ENCODE measurements at places on chromosomes 1 and 21. TPM values are rescaled to one million over a fixed set of nuclear protein-coding genes. Genes with fewer than 3 reads are reported as not detected.

Gene SLC1A7
- total RNA-seq, result 2.0 TPM

Gene UBXN10
- 18.6 TPM for total RNA-seq

Gene GPN2
- 11.5 TPM for total RNA-seq

Gene PRDM16
- total RNA-seq, result 1.3 TPM

Gene SMIM12
- total RNA-seq, result 20.1 TPM

Gene FAM167B
- total RNA-seq, result 10.0 TPM

Gene TMEM79
- 5.7 TPM for total RNA-seq

Gene IVL
- total RNA-seq, result 1.1 TPM

Gene SERINC2
- 1.4 TPM for total RNA-seq

Gene A3GALT2
- not detected for total RNA-seq

Gene UBE2Q1
- total RNA-seq, result 38.5 TPM

Gene SHC1
- 117 TPM for total RNA-seq

Gene SH2D5
- total RNA-seq, result 0.41 TPM

Gene NUP210L
- total RNA-seq, result 0.41 TPM

Gene SYTL1
- total RNA-seq, result 2.5 TPM

Gene KLF17
- total RNA-seq, result not detected

Gene PRKAA2
- 11.6 TPM for total RNA-seq

Gene C1orf141
- total RNA-seq, result not detected

Gene CACNA1S
- total RNA-seq, result 0.05 TPM

Gene FALEC
- 1.7 TPM for total RNA-seq

Gene SDHB
- 153 TPM for total RNA-seq

Gene GNG4
- total RNA-seq, result 56.2 TPM

Gene SH3BGR
- 19.3 TPM for total RNA-seq

Gene NUDC
- total RNA-seq, result 115 TPM

Gene ZSCAN20
- 7.8 TPM for total RNA-seq

Gene TMIGD3
- total RNA-seq, result not detected

Gene SLC2A5
- 0.11 TPM for total RNA-seq

Gene OR2C3
- total RNA-seq, result 0.05 TPM

Gene PRUNE1
- total RNA-seq, result 25.7 TPM

Gene IGSF3
- total RNA-seq, result 32.5 TPM

Gene TOE1
- total RNA-seq, result 13.9 TPM

Gene AMY1B
- not detected for total RNA-seq

Gene C1QA
- not detected for total RNA-seq

Gene FCRLA
- total RNA-seq, result not detected

Gene TSSK3
- total RNA-seq, result 2.9 TPM

Gene USH2A
- total RNA-seq, result 0.63 TPM

Gene RRP15
- 12.9 TPM for total RNA-seq

Gene PRAMEF20
- total RNA-seq, result not detected

Gene LPAR3
- 0.87 TPM for total RNA-seq

Gene NBPF4
- total RNA-seq, result not detected

Gene PCBP3
- 10.0 TPM for total RNA-seq

Gene FHAD1
- 1.4 TPM for total RNA-seq

Gene SPRR2A
- total RNA-seq, result 0.52 TPM

Gene IRF6
- total RNA-seq, result not detected

Gene CYP4A11
- 0.22 TPM for total RNA-seq

Gene TCEA3
- 2.1 TPM for total RNA-seq

Data from motor neuron (in vitro differentiated cells).